ENCODE measurements at places on chromosomes 2 and 18.
A peak's percentile ranks its signal among the peaks of the same experiment; 100 is the strongest.

GRCh38 chr2:52145005-52145404 lies 1113.1 kb upstream of the NRXN1 start:
- DNase-seq: peak; percentile 46

- DNase-seq: peak; percentile 82
Measured at GRCh38 chr18:74745633-74746403, 148.1 kb downstream of the ZNF407 start.

GRCh38 chr2:104945866-104946265 lies 92.0 kb downstream of the POU3F3 start:
- no peak for DNase-seq

GRCh38 chr2:64203858-64204632 lies 59.8 kb upstream of the PELI1 start:
- peak; percentile 90 for DNase-seq

DNA sequence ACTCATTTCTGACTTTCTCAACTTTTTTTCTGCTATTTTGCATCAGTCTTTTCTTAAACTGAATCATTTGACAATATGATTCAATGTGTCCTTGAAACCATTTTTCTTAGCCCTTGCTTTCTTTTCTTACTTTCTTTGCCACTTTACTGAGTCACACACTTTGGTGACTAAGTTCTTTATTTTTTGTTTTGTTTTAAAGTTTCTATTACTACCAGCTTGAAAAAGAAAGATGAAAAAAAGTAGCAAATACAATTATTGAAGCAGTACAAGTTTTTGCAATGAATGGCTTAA lies 116.5 kb downstream of the DOCK10 start:
- DNase-seq: peak; percentile 44

DNA sequence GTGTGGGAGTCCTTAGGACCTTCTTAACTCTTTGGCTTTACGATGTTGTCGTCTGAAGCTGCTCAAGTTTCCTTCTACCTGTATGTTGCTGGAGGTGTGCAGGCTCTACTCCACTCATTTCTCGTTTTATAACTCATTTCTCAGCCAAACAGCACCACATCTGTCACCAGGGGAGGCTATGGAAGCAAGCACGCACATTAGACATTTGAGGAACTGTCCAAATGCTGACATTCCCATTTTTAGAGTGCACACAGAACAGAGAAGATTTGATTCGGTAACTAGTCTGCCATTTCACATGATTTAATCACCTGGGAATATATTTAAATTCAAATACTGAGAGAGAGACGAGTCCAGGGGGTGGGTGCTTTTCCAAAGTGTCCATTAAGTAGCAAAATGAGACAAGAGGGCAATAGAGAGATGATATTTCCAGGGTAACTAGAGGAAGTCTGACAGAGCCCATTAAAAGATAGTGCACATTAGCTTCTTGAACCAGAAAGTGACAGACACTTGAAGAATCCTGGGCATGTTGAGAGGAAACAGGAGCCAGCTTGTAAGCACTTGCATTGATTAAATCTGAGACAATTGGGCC lies 793.3 kb downstream of the TDRD15 start:
- DNase-seq: peak; percentile 9

DNA sequence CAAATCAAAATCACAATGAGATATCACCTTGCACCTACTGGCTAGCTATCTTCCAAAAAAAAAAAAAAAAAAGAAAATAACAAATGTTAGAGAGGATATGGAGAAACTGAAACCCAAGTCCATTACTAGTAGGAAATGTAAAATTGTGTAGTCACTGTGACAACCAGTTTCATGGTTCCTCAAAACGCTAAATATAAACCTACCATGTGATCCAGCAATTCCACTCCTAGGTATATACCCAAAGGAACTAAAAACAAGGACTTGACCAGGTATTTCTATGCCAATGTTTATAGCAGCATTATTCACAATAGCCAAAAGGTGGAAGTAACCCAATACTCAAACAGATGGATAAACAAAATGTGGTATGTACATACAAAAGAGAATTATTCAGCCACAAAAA lies 11.7 kb upstream of the SCRN3 start:
- no peak for DNase-seq

GRCh38 chr2:118430510-118431164 lies 342.4 kb downstream of the INSIG2 start:
- DNase-seq: peak; percentile 41

DNA sequence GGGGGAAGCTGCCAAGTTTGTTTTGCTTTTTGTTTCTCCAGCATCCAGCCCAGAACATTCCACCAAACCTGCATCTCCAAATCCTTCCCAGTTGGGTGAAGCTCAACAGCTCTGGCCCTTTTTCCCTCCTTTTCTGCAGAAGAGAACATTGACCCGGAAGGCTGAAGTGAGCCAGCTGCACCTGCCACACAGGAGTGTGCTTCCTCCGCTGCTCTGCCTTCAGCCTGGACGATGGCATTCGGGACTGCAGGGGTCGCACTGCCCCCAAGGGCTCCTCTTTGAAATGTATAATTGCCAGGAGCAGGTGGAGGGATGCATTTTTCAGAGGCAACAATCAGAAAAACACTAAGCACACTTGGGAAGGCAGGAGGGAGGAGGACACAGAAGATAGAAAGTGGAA lies 41.8 kb downstream of the ST8SIA5 start:
- DNase-seq: no peak

DNA sequence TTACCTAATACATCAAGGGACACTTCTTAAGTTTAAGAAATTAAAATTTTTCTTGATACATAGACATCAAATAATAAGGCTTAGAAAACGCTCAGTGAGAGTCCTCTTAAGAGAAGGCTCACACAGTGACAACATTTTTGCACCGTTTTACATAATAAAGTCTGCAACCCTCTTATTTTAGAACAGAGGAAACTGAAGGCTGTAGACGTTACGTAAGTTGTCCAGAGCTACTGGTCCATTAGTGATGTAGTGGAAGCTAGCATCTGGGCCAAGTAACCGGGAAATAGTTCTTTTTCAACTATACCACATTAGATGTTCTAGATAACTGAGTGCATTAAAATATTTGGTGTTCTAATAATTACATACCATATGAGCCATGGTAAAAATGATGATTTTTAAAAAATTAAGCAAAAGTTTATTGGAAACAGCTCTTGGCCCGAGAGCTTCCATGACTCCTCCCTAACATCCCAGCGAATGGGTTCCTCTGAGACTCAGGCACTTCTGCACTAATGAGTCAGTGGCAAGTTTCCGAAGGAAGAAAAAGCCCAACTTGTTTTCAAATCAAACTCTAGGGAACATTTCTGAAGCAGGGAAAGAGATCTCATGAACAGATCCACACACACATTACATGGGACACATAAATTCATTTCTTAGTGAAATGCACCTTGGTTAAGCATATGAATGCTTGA lies 232.6 kb upstream of the PXDN start:
- DNase-seq: no peak

GRCh38 chr2:141364821-141365220 lies 766.0 kb downstream of the LRP1B start:
- DNase-seq: peak; percentile 18

DNA sequence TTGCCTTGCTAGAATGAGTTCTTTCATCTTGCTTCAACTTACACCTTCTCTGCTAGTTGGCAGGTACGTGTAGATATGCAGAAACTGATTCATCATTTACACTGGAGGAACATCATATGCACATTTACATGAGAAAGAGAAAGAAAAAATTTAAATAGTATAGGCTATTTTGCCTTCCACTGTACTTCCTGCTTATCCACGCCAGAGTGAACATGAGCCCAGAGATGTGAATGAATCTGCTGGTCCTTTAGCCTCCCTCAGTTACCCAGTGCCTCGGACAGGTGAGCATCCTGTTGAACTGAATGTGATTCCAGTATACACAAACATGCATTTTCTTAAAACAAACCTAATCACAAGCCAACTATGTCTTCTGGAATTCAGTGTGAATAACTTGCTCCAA lies 83.6 kb downstream of the SESTD1 start:
- DNase-seq: no peak

GRCh38 chr2:48749291-48750127 lies 6.0 kb downstream of the LHCGR start:
- DNase-seq: no peak

- no peak for DNase-seq
Measured at GRCh38 chr2:167501618-167502017, 613.3 kb downstream of the XIRP2 start.

- no peak for DNase-seq
Measured at GRCh38 chr2:69931832-69932595, 17.1 kb downstream of the MXD1 start.

- no peak for DNase-seq
Measured at GRCh38 chr2:89851583-89851905, 1160.1 kb downstream of the RPIA start.

GRCh38 chr2:147430408-147430807 lies 414.4 kb upstream of the ACVR2A start:
- no peak for DNase-seq

DNA sequence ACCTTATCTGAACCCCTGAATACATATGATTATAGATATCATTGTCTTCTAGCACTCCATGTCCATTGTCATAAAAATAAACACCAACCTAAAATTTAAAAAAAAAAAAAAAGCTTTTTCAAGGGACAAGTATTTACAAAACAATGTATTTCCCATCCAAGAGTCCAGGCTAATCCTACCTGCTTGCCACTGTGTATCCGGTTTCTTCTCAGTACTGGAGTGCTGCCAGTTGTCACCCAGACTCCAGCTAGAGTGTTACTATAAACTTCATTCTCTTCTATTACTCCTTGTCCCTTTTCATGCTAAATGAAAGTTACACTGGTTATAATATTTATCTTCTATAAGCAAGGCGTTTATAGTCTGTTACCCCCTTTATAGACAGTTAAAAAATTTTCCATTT lies 35.8 kb downstream of the MSH6 start:
- no peak for DNase-seq

- peak; percentile 5 for DNase-seq
Measured at GRCh38 chr2:15023221-15023620, 390.7 kb downstream of the LRATD1 start.

GRCh38 chr2:154452471-154452870 lies 246.0 kb upstream of the KCNJ3 start:
- no peak for DNase-seq

GRCh38 chr18:67301592-67301991 lies 214.9 kb downstream of the DSEL start:
- peak; percentile 25 for DNase-seq

- peak; percentile 42 for DNase-seq
Measured at GRCh38 chr18:30486856-30487255, 555.7 kb downstream of the DSC3 start.

GRCh38 chr2:205967391-205968075 lies 118.4 kb downstream of the INO80D start:
- peak; percentile 54 for DNase-seq

- no peak for DNase-seq
Measured at GRCh38 chr2:159890551-159891266, 92.7 kb upstream of the CD302 start.

GRCh38 chr18:45370255-45371010 lies 244.8 kb upstream of the SLC14A2 start:
- peak; percentile 3 for DNase-seq

GRCh38 chr18:52971097-52971496 lies 631.1 kb downstream of the DCC start:
- no peak for DNase-seq

GRCh38 chr18:58429442-58429841 lies 199.4 kb downstream of the ALPK2 start:
- no peak for DNase-seq

Data from iris pigment epithelial cell (primary cell).